HT-29 (cell line): ENCODE measurements at places on chromosomes 16 and 17.
A peak's percentile ranks its signal among the peaks of the same experiment; 100 is the strongest.

- DNase-seq = no peak
These were observed 4.5 kb upstream of the CA4 start for GRCh38 chr17:60145006-60145935.

DNA sequence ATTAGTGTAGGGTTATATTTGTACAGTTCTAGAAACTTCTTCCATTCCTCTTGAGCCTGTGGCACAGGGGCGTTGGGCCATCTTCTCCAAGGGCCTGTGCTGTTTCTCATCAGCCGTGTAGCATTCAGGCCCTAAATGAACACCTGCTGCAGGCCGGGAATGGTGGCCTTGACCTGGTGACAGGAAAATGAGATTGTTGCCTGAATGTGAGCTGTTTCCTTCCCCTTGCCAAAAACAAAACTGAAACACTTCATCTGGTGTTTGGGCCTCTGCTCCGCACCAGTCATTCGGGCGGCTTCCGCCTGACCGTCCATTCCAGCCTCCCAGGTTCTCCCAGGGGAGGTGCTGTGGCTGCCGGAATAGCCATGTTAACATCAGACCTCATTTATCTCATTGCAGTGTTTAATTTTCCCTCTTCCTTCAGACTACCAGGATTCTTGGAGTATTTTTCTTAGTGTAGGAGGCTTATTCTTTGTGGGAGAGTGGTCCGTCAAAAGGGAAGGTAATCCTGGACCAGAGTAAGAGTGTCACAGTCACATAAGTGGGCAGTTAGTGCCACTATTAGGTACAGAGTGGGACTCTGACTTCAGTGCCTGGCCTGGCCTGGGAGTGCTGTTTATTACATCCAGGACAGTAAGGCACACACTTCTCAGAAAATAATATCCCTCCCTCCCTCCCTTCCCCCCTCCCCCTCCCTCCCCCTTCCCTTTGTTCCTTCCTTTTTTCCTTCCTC is 61.9 kb downstream of the WWP2 start:
- DNase-seq = no peak

GRCh38 chr16:81035975-81036750 is 521 bp downstream of the ATMIN start:
- peak; percentile 32 for DNase-seq

DNA sequence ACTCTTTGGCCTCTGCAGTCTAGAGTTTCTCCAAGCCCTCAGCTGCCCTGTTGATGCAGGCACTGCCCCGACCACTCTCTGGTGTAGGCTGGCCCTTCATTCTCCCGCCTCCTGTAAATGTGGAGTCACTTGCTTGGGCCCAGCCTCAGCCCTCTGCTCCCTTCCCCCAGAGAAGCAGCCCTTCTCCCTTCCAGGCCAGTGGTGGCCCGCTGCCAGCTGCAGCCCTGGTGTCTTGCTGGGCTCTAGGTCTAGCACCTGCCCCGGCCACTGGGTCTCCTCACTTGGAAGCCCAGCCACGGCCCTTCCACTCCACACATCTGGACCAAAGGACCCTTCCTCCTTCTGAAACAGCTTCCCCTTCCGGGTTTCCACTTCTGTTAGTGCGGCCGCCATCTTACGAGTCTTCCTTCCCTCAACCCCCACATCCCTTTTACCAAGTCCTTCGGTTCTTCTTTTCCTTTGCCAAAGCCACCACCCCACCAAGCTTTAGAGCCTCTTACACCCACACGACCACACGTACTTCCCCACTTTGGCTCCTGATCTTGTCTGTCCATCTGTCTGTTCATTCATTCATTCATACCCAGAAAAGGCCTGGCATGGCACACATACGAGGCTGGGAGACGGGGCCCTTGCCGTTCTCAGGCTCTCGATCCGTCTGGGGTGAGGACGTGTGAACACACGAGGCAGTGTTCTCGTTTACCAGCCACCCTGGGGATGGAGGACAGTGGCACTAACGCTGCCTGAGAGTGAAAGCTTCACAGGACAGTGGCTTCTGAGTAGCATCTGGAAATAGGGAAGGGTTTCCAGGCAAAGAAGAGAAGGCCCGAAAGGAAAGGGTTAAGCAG is 68.0 kb downstream of the ABR start:
- DNase-seq = peak; percentile 48

GRCh38 chr16:11107780-11108465 is 148.1 kb downstream of the SOCS1 start:
- DNase-seq = no peak
